ENCODE measurements at places on chromosomes 12 and 14. TPM values are rescaled to one million over a fixed set of nuclear protein-coding genes. Genes with fewer than 3 reads are reported as not detected.
A peak's percentile ranks its signal among the peaks of the same experiment; 100 is the strongest.

GRCh38 chr14:93549595-93549994 is 118.9 kb downstream of the UNC79 start:
- DNase-seq: no peak

- DNase-seq: no peak
Measured at GRCh38 chr12:11162502-11162901, 8.5 kb upstream of the SMIM10L1 start.

GRCh38 chr14:63277591-63278183 is 41.0 kb downstream of the GPHB5 start:
- no peak for DNase-seq

- DNase-seq: peak; percentile 35
Measured at GRCh38 chr14:93759719-93760307, 28.5 kb downstream of the PRIMA1 start.

- peak; percentile 36 for DNase-seq
Measured at GRCh38 chr12:109963743-109964429, 32.3 kb downstream of the GIT2 start.

- DNase-seq: no peak
Measured at GRCh38 chr14:90263748-90264449, 7.5 kb downstream of the PSMC1 start.

COX8C gene
- total RNA-seq: not detected

E2F7 gene
- total RNA-seq: not detected

RNU4-1 gene
- total RNA-seq: 2,193 TPM
